ENCODE measurements at places on chromosomes 12 and 14.
A peak's percentile ranks its signal among the peaks of the same experiment; 100 is the strongest.

DNA sequence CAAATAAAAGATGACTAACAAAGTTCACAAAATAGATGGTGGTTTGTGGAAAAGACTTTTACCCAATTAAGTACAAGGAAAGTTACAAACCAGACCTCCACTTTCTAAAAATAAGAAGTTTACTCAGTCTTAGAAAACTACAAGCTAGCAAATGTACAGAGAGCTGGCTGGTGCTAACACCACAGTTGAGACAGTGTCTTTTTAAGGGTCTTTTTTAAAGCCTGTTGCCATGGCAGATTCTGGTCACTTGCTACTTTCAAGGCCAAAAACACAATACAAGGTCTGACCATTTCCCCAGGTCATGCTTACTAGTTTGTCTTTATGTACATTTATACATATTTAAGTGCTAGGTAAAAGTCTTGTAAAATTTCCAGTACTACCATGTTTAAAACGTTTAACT lies 2.4 kb downstream of the BTG1 start:
- no peak for DNase-seq

GRCh38 chr14:68561531-68562007 lies 231.3 kb downstream of the ZFP36L1 start:
- no peak for DNase-seq

DNA sequence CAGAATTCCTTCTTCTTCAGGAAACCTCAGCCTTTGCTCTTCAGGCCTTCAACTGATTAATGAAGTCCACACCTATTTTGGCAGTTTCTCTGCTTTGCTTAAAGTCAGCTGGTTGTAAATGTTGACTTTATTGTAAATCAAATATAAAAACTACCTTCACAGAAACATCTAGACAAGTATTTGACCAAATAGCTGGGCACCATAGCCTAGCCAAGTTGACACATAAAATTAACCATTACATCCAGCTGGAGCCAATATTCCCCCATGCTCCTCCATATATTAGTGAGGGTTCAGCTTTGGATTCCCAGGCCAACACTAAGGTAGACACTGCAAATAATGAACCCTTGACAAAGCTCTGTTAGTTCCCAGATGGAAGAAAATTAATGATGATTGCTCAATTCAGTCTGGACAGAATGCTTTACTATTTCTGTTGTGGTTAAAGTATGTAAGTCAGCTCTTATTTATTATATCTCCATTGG lies 125.5 kb downstream of the ZFP36L1 start:
- DNase-seq: no peak

GRCh38 chr14:32319368-32320049 lies 9.6 kb upstream of the AKAP6 start:
- DNase-seq: no peak

- no peak for DNase-seq
Measured at GRCh38 chr12:84198294-84198946, 714.2 kb downstream of the SLC6A15 start.

GRCh38 chr12:65827827-65828231 lies 3.5 kb downstream of the HMGA2 start:
- no peak for DNase-seq

GRCh38 chr14:65709576-65709975 lies 297.0 kb downstream of the FUT8 start:
- no peak for DNase-seq

DNA sequence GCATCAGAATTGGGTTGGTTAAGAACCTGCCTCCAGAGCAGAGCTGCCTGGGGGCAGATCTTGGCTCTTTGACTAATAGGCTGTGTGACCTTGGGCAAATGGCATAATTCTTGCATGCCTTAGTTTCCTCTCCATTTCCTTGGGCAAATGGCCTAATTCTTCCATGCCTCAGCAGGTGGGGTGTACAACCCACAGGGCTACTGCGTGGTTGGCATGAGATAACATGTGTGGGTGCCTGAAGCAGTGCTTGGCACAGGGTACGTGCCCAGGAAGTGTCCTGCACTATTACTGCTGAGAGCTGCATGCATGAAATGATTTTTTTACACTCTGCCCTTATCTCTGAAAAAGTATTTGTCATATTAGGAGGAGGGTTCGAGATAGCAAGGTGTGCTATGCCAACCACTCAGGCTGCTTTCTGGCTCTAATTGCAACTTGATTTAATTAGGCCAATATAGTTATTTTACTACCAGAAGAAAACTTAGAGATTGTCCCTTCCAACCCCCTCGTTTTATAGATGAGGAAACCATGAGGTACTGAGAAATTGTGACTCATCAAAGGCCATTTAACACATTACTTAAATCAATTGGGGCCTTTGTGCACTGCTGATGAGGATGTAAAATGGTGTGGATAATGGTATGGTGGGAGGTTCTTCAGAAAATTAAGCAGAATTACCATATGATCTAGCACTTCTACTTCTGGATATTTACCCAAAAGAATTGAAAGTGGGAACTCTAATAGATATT lies 161.6 kb upstream of the HIF1A start:
- DNase-seq: no peak

- DNase-seq: no peak
Measured at GRCh38 chr14:101561145-101561896, at the start of gene DIO3. TSS of gene DIO3 (plus strand) at chr14:101561495.

DNA sequence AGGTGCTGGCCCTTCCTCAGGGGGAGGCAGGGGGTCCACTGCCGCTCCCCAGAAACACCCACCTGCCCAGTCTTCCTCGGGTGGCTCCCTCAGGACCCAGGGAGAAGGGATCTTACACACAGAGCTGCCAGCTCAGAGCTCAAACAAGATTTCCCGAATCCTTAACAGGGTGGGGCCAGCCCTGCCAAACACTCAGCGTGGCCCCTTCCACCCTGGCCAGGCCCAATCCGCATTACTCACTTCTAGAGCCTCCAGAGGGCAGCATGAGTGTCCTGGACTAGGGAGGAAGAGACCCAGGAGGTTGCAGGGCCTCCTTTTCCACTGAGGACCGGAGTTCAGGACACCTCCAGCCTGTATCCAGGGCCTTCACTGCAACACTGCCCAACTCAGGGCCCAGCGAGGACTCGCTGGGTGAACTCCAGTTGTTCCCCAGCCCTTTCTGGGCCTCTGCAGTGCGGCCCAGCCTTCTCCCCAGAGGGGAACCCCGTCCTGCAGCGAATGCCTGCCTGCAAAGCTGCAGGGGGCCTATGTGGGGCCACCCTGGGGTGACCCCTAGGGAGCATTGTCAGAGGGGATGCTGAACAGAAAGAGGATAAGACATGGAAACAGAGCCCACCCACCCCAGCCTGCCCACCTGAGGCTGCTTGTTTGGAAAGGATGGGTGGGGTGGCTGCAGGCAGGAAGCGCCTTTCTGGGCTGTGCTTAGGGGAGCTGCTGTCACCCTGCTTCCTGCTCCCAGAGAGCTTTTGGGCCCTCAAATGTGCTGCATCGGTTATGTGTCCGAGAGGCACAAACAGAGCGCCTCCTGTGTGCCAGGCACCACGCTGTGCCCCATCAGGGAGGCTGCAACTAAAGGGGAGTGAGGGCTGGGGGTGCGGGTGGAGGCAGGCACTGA lies 43.8 kb downstream of the CCNK start:
- peak; percentile 16 for DNase-seq

GRCh38 chr12:120529641-120530417 lies 871 bp upstream of the COQ5 start:
- DNase-seq: peak; percentile 32

DNA sequence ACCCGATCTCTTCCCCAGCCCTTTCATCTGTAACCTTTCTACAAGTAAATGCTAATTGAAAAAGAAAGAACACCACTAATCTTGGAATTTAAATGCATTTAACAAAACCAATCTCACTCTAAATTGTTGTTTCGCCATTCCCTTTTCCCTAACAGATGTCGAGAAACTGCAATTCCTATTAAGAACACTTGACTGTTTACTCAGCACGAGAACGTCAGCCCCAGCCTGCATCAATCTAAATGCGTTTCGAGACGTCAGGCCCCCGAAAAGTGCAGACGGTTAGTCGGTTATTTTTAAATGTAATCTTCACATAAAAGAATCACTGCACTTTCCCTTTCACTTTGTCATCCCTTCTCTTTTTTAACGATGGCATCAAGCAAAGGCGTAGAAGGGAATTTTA lies 837.6 kb downstream of the VRK1 start:
- DNase-seq: no peak

DNA sequence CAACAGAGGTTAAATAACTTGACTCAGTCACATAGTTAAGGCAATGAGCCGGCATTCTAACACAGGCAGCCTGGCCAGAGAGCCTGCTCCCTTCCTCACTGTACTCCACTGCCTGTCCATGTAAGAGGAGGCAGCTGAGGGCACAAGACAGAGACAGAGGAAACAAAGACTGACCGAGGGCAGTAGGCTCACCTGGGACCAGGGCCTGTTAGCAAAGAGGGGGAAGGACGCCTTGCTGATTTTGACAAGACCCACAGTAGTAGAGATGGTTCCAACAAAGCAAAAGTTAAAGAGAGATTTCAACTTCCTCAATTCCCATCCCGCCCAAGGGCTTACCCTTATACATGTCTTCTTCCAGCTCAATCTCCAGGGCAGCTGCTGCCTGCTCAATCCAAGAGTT lies 26.5 kb downstream of the OTUB2 start:
- DNase-seq: no peak

DNA sequence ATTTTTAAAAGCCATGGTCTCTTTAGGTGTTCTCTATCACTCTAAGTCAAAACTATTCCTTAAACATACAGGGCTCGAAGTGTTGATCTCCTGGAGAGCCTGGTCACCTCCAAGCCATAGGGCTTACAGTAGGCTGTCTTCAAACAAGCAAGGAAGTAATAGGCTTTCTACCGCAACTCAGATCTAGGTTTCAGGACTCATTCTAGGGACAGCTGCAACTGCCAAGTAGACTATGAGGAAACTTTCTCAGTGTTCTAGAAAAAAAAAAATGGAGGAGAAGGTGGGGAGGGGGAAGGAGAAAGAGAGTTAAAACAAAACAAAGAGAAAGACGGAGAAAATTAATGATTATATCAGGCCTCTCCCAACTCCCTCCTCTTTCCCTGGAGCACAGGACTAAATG lies 106.9 kb upstream of the ETV6 start:
- DNase-seq: no peak

DNA sequence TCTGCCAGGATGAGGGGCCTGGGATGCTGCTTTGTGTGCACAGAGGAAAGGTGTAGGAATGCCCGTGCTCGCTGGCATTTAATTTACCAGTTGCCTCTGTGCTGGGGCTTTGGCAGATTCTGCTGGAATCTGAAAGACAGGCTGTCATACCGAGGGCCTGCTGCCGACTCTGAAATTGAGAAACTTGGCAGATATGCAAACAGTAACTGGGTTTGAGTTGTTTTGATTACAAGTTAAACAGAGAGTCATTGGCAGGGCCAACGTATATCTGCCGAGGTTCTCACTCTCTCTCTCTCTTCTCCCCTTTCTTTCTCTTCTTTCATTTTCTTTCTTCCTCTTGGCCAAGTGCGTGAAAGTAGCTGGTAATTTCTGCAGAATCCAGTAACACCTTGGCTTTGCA lies 618.7 kb downstream of the VRK1 start:
- DNase-seq: no peak

DNA sequence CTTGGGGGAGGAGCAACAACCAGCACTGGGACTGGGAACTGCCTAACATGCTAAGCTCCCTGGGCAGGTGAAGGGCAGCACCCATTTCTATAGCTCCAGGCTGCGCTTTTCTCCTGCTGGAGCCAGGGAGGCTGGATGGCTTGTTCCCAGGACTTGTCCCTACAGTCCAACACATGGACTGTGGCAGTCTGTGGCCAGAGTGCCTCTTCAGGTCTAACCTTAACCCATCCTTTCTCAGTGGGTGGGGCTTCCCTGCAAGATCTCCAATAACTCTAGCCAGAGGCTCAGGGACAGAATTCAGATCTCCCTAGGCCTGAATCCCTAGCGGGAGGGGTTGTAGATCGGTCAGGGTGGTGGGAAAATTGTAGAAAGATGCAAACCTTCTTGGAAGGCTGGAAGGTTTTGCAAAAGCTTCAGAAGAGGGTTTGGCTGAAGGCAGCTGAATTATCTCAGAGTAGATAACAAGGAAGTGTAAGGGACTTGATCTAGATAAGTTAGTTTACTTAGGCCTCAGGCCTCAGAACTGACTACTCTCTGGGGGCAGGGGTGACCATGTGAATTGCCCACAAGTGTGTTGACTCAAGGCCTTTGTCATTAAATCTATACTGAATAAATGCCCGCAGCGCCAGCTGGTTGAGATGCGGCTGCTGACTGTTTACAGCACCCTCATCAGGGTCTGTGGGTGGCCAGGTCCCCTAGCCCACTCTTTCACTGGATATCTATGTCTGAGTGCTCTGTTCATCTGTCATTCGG lies 60.7 kb downstream of the SSPN start:
- DNase-seq: peak; percentile 61

DNA sequence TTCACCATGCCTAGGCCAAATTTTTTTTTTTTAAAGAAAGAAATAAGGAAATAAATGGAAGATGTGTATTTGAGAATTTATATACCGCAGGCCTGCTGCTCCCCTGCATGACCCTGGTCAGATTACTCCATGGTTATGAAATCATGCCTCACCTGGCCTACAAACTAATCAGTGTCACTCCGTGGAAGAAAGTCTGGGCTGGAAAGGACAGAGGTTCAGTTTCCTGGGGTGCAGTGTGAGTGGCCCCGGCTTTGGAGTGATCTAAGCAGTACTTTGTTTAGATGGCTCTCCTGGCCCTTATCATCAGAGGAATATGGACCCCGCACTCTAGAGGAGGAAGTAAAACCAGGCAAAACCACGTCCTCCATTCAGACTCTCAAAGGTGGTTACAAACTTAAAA lies 9.6 kb downstream of the APOBEC1 start:
- no peak for DNase-seq

DNA sequence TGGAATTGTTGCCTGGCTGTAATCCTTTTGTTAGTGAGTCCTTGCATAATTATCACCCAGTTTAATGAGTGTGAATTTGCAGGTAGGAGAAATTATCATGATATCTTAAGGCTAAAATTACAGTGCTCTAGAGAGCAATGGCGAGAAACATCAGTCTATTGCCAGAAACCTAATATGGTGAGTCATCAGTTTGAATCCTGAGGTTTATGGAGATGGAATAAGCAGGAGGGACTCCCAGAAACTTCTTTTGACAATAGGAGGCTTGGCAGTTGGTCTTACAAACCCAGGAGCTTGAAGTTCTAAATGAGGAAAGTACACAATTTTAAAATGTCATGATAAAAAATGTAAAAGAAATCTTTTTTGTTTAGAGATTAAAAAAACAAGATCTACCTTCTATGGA lies 31.5 kb upstream of the CRADD start:
- DNase-seq: no peak

- no peak for DNase-seq
Measured at GRCh38 chr14:61720741-61721140, 25.4 kb downstream of the HIF1A start.

GRCh38 chr12:81084811-81085350 lies 7.0 kb downstream of the ACSS3 start:
- DNase-seq: peak; percentile 11

DNA sequence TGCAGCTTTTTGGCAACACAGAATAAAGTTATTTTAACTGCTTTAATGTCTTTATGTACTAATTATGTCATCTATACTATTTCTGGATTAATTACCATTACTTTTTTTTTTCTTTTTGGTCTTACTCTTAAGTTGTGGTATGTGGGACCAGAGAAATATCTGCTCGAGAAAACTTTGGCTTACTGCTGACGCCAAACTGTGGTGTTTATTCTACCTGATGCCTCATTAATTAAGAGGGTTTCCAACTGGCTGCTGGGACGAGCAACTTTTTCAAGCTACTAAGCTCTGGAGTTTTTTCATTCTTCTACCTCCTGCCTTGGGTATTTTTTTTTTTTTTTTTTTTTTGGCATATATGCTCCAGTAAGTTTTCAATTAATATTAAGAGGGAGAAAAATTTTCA lies 1257.5 kb downstream of the FSCB start:
- no peak for DNase-seq

- DNase-seq: no peak
Measured at GRCh38 chr12:52043386-52044212, 7.6 kb upstream of the NR4A1 start.

GRCh38 chr14:22666203-22666893 lies 22.2 kb upstream of the OR6J1 start:
- no peak for DNase-seq
